Spleen (tissue), 13 donors: ENCODE measurements at places on chromosomes 16 and 17.
A peak's percentile ranks its signal among the peaks of the same experiment; 100 is the strongest.

DNA sequence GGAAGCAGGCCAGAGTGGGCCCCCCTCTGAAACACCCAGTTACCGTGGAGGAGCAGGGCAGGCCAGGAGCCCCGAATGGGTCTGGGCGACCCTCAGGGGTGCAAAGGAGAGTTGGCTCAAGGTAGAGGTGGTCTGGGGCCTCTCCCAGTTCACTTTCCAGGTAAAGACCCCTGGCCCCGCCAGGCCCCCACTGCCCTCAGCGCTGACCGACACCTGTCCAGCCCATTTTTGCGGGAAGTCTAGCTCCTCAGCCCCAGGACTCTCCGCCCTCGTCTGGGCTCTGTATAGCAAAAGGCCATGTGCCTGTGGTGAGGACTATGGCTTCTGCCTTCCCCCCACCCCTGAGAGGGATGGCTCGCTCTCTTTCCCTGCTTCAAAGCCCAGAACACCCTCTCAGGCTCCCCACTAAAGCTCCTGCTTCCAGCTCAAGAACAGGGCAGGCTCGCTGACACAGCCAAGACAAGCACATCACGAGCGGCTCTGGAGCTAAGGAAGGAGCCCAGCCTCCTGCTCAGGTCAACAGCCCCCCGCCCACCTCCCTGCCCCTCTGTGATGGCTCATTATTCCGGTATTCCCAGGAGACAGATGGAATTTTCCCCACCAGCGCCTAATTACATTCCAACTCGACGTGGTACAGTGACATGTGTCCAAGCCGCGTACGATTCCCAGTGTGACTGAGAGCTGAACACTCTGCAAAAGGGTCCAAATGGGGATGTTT lies 59.4 kb downstream of the RTN4RL1 start:
- DNase-seq = no peak
- no peaks in the 10 kb centered on the region for H3K27me3 ChIP-seq
- H3K27ac ChIP-seq = no peak overlapping the region
- no peak overlapping the region for H3K4me3 ChIP-seq
- H3K36me3 ChIP-seq = no peaks in the 10 kb centered on the region

- no peaks in the 10 kb centered on the region for H3K27me3 ChIP-seq
- peak; percentile 84 for DNase-seq
- peak overlapping the region; percentile 54 for H3K27ac ChIP-seq
- no peaks in the 10 kb centered on the region for H3K4me1 ChIP-seq
- H3K36me3 ChIP-seq = no peaks in the 10 kb centered on the region
These were observed 33.8 kb downstream of the FA2H start for GRCh38 chr16:74740795-74741304.

- H3K27ac ChIP-seq = no peak overlapping the region
- no peaks in the 10 kb centered on the region for H3K36me3 ChIP-seq
- no peak for DNase-seq
- H3K27me3 ChIP-seq = no peaks in the 10 kb centered on the region
These were observed 267.1 kb downstream of the SOX9 start for GRCh38 chr17:72387969-72388368.

DNA sequence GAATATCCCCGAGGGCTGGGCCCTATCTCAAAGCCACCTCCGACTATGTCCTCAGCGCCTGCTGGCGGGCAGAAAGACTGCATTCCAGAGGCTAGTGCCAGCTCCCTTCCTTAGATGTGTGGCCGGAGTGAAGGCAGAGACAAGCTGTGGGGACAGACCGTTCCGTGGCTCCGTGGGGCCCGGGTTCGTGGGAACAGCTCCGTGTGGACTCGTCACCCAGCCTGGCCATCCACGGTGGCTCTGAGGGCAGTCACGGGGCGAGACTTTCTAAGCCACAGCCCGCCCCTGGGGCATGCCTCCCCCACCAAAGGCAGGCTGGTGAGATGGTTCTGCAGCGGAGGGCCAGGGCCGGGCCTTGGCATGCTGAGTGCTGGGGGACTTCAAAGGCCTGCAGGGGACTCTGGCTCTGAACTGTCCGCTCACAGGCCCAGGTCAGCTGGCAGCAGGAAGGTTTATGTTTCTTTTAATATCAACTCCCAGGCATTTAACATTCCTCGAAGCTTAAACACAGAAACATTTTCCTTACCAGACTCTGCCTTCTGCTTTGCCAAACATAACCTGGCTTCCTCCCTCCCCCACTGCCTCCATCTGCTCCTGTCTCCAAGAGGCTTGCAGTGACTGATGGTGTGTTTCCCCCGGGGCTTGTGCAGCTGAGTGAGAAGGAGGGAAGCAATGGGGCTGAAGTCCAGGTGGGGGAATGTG lies 50.4 kb downstream of the TIMM22 start:
- H3K27me3 ChIP-seq = no peaks in the 10 kb centered on the region
- peaks cover 36% of the 10 kb centered on the region for H3K36me3 ChIP-seq
- H3K4me1 ChIP-seq = peaks cover 23% of the 10 kb centered on the region
- peak; percentile 68 for DNase-seq
- no peak overlapping the region for H3K27ac ChIP-seq

- no peaks in the 10 kb centered on the region for H3K27me3 ChIP-seq
- H3K4me3 ChIP-seq = no peak overlapping the region
- no peak for DNase-seq
- peaks cover 60% of the 10 kb centered on the region for H3K36me3 ChIP-seq
These were observed 28.0 kb downstream of the IKZF3 start for GRCh38 chr17:39836117-39836516.

- H3K4me3 ChIP-seq = no peak overlapping the region
- H3K36me3 ChIP-seq = no peaks in the 10 kb centered on the region
- DNase-seq = no peak
- H3K4me1 ChIP-seq = no peaks in the 10 kb centered on the region
- no peaks in the 10 kb centered on the region for H3K27me3 ChIP-seq
- H3K27ac ChIP-seq = no peak overlapping the region
These were observed 514.6 kb downstream of the KCNJ2 start for GRCh38 chr17:70683936-70684335.

GRCh38 chr16:89574681-89575246 lies 794 bp upstream of the CPNE7 start:
- H3K4me1 ChIP-seq = peaks cover 38% of the 10 kb centered on the region
- peak overlapping the region; percentile 36 for H3K4me3 ChIP-seq
- peak; percentile 85 for DNase-seq
- H3K36me3 ChIP-seq = no peaks in the 10 kb centered on the region
- H3K27ac ChIP-seq = no peak overlapping the region
- H3K27me3 ChIP-seq = peaks cover 57% of the 10 kb centered on the region

DNA sequence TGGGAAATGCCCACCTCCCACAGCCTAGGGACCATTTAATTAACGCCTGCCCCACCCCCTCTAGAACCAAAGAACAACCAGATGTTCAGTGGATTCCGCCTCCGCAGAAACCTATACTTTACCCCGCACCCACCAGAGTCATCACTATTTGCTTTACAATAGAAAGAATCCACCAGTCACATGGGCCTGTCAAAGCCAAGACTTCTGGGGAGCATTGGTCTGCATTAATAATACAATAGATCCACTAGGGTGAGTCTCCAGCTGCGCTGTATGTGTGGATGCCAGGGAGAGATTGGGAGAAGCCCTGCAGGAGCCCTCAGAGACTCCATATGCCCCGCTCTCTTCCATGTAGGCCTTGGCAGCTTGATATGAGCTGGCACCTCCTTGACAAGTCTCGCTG lies 31.3 kb downstream of the CLEC19A start:
- H3K4me3 ChIP-seq = no peak overlapping the region
- no peaks in the 10 kb centered on the region for H3K27me3 ChIP-seq
- no peak for DNase-seq
- no peaks in the 10 kb centered on the region for H3K36me3 ChIP-seq

- peaks cover 12% of the 10 kb centered on the region for H3K36me3 ChIP-seq
- H3K4me3 ChIP-seq = peak within 1 kb of the TSS; percentile 74
- DNase-seq = peak; percentile 88
- H3K27me3 ChIP-seq = no peaks in the 10 kb centered on the region
- peaks cover 59% of the 10 kb centered on the region for H3K4me1 ChIP-seq
These were observed at the start of gene TRIM47 for GRCh38 chr17:75878174-75878998. TRIM47 (minus strand) TSS chr17:75878581; CDS start chr17:75878548, 33 bp downstream.

- H3K27ac ChIP-seq = peak overlapping the region; percentile 58
- H3K36me3 ChIP-seq = peaks cover 8% of the 10 kb centered on the region
- no peak for DNase-seq
- no peak overlapping the region for H3K4me3 ChIP-seq
- no peaks in the 10 kb centered on the region for H3K27me3 ChIP-seq
These were observed 119.3 kb downstream of the STX8 start for GRCh38 chr17:9456330-9456729.

GRCh38 chr17:58513965-58514769 lies at the start of gene MTMR4:
MTMR4 (minus strand) TSS chr17:58514638; CDS start chr17:58514407, 231 bp downstream.
- H3K4me3 ChIP-seq = peak within 1 kb of the TSS; percentile 74
- H3K27ac ChIP-seq = peak within 1 kb of the TSS; percentile 75
- H3K36me3 ChIP-seq = peaks cover 40% of the 10 kb centered on the region
- DNase-seq = peak; percentile 94
- no peaks in the 10 kb centered on the region for H3K27me3 ChIP-seq
- peaks cover 55% of the 10 kb centered on the region for H3K4me1 ChIP-seq

GRCh38 chr17:43901861-43902589 lies 5.3 kb downstream of the MPP2 start:
- peaks cover 30% of the 10 kb centered on the region for H3K4me1 ChIP-seq
- H3K27ac ChIP-seq = no peak overlapping the region
- no peak for DNase-seq
- peaks cover 74% of the 10 kb centered on the region for H3K27me3 ChIP-seq

DNA sequence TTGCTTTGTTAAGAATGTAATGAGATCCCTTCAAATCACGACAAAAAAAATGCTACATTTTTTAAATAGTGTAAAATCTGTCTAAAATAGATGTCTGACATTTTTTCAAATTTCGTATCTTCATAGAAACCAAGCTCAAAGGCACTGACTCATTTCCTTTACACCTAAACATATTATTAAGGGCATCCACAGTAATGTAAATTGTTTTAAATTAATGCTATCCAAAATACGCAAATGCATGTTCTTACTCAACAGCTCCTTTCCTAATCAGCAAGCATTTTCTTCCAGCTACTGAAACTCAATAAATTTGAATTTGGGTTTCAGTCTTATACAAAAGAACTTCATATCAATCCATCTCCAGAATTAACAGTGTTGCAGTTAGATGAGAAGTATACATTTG lies 4.3 kb downstream of the C16orf87 start:
- peaks cover 62% of the 10 kb centered on the region for H3K4me1 ChIP-seq
- DNase-seq = no peak
- H3K4me3 ChIP-seq = no peak overlapping the region
- peaks cover 15% of the 10 kb centered on the region for H3K36me3 ChIP-seq
- no peak overlapping the region for H3K27ac ChIP-seq

GRCh38 chr17:73974536-73974935 lies 228.9 kb upstream of the RPL38 start:
- no peak overlapping the region for H3K4me3 ChIP-seq
- H3K36me3 ChIP-seq = no peaks in the 10 kb centered on the region
- H3K4me1 ChIP-seq = no peaks in the 10 kb centered on the region
- H3K27ac ChIP-seq = no peak overlapping the region
- peaks cover 16% of the 10 kb centered on the region for H3K27me3 ChIP-seq
- DNase-seq = no peak

GRCh38 chr17:34658811-34659560 lies 79.6 kb downstream of the TMEM132E start:
- H3K36me3 ChIP-seq = no peaks in the 10 kb centered on the region
- H3K27ac ChIP-seq = no peak overlapping the region
- H3K4me3 ChIP-seq = no peak overlapping the region
- no peaks in the 10 kb centered on the region for H3K4me1 ChIP-seq
- no peaks in the 10 kb centered on the region for H3K27me3 ChIP-seq

DNA sequence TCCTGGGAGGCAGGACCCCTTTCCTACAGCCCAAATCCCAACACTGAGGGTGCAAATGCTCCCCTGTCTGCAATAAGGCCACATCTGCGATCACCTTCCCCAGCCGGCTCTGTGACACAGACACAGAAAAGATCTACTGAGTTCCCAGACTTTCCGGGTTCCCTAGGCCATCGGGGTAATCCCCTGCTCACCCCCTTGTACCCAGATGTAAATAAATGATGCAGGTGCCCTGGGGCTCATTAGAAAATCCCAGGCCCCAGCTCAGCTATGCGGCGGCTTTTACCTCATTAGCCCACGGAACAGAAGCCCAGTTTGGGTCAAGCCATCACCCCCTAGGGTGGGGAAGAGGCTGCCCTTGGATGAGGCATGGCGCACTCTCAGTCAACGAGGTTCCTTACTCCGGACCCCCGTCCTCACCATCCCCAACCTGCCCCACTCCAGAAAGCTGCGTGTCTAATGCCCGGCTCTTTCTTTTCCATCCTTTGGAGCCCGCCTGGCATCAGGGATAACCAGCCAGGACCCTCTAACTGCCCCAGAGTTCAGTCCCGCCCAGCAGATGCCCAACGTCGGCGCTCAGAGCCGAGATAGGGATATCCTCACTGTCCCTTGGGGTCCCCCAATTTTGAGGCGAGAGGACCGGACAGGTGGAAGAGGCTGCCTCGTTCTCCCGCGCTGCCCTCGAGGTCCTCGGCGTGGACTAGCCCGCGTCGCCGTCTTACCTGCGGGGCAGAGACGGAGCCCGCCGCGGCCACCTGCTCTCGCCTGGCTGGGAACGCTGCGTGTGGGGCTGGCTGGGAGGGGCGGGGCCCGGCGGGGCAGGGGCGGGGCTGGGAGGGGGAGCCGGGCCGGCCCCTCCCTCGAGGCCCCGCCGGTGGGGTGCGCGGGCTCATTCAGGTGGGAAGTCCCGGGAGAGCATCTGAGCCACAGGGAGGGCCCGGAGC lies at the start of gene ZNF385C:
Gene ZNF385C (minus strand): TSS at position 783 of the 941 bp plus-strand sequence. CDS start 35,417 bp downstream, outside the sequence.
- H3K4me1 ChIP-seq = peaks cover 21% of the 10 kb centered on the region
- no peak within 1 kb of the TSS for H3K27ac ChIP-seq
- H3K36me3 ChIP-seq = peaks cover under 1% of the 10 kb centered on the region
- DNase-seq = peak; percentile 78
- peak within 1 kb of the TSS; percentile 14 for H3K4me3 ChIP-seq

- no peak overlapping the region for H3K4me3 ChIP-seq
- DNase-seq = no peak
- no peak overlapping the region for H3K27ac ChIP-seq
- no peaks in the 10 kb centered on the region for H3K27me3 ChIP-seq
- no peaks in the 10 kb centered on the region for H3K36me3 ChIP-seq
These were observed 98.6 kb upstream of the PMFBP1 start for GRCh38 chr16:72270531-72270930.

DNA sequence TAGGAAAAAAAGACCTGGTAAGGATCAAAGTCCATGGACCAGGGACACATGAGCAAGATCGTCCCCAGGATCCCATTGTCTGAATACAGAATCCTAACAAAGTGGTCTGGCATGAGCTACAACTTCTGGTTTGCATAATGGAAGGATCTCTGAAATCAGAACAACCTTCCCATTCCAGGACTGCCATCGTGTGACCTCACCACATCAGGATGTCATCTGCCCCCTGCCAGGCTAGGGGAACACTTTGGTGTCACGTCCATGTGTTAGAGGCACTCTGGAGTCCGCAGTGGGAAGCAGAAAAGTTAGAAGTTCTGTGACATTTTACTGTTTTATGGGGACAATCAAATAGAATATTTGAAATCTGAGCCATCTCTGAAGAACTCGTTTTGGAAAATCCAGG lies 160.7 kb downstream of the RGS9 start:
- no peaks in the 10 kb centered on the region for H3K27me3 ChIP-seq
- DNase-seq = no peak
- H3K36me3 ChIP-seq = no peaks in the 10 kb centered on the region
- no peaks in the 10 kb centered on the region for H3K4me1 ChIP-seq
- no peak overlapping the region for H3K4me3 ChIP-seq

GRCh38 chr16:66604376-66605176 lies at the start of gene CMTM3:
CMTM3 (plus strand) TSS chr16:66604704; CDS start chr16:66604806, 102 bp downstream.
- peaks cover 63% of the 10 kb centered on the region for H3K4me1 ChIP-seq
- DNase-seq = peak; percentile 88
- H3K27ac ChIP-seq = peak within 1 kb of the TSS; percentile 89
- H3K4me3 ChIP-seq = peak within 1 kb of the TSS; percentile 81

GRCh38 chr17:50468304-50469207 lies at the start of gene CHAD:
CHAD (minus strand) TSS chr17:50468880; CDS start chr17:50468813, 67 bp downstream.
- H3K4me1 ChIP-seq = peaks cover 15% of the 10 kb centered on the region
- H3K27ac ChIP-seq = no peak within 1 kb of the TSS
- H3K27me3 ChIP-seq = peaks cover 16% of the 10 kb centered on the region
- DNase-seq = peak; percentile 70

- H3K27ac ChIP-seq = peak overlapping the region; percentile 91
- no peaks in the 10 kb centered on the region for H3K27me3 ChIP-seq
- DNase-seq = no peak
- no peaks in the 10 kb centered on the region for H3K36me3 ChIP-seq
These were observed 687 bp upstream of the CIITA start for GRCh38 chr16:10876315-10876714.
